ENCODE measurements at places on chromosomes 1 and 21. TPM values are rescaled to one million over a fixed set of nuclear protein-coding genes. Genes with fewer than 3 reads are reported as not detected.

IL10RB gene
- 32.9 TPM for total RNA-seq

GNG12 gene
- total RNA-seq: 68.4 TPM

FAM72C gene
- 0.42 TPM for total RNA-seq

CIART gene
- 8.0 TPM for total RNA-seq

KCND3 gene
- 6.2 TPM for total RNA-seq

RGS8 gene
- total RNA-seq: not detected

FCGR3B gene
- total RNA-seq: 1.6 TPM

B4GALT2 gene
- 39.7 TPM for total RNA-seq

CYP4Z1 gene
- total RNA-seq: 3.5 TPM

DNA sequence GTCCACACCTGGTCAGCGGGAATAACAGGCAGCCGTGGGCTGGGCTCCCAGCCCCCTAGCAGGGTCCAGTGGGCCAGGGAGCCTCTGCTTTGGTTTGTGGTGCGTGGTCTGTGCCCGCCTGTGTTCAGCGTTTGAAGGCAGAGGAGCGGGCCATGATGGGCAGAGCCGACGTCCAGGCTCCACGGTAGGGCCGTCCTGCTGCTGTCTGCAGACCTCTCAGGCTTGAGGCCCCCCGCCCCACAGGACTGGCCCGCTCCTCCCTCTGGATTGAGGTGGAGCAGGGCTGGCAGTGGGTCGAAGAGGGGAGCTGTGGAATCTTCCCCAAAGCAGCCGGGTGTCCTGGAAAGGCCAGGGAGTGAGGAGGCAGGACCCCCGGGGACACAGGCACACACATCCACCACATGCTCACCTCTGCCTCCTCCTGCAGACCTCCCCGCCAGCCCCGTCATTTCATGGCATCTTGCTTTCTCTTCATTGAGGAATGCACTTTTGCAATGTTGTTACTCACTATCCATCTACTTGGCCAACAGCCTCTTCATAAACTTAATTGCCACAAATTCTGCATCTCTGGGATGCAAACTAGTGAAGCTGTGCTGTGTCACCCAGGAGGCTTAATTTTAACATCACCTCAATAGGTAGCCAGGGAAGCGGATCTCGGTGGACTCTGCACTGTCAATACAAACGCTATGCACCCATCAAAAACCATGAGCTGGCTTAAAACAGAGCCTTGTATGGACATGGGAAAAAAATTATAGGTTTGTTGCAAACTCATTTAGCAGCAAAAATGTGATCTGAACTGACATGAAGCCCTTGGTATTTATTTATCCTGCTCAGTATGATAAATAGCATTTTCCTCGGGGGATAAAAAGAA is 85.9 kb downstream of the PDE9A start:
- DNase-seq: no peak

DNA sequence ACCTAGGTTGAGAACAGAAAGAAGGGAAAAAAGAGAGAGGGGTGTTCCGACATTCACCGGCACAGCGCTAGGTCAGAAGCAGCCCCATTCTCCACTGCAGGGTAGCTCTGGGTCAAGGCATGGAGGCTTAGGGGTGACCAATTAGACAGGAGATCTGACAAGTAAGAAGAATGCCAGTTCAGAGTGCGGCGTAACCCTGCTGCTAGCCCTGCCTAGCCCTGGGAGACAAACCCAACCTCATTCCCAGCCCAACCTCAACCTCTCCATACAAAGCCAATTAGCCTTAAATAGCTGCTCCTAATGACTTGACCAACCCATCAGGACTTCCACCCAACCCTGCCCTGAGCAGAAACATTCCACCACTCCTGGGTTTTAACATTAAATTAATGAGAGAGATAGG is 3.4 kb downstream of the PRELP start:
- DNase-seq: no peak

DNA sequence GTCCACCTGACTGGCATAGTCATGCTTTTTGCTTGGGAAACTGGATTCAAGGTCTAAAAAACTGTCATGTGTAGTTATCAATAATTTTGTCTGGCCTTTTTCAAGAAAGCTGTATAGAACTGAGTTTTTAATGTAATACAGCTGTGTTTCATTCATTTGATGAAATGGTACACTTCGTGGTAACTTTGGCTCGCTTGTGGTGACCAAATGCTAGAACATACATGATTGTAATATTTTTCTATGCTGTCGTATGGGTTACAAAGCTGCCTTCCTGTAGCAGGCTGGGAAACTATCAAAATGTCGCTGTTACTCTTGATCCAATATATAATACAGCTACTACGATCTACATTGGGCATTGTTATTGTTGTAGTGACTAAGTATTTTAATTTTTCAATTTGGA is 2.1 kb downstream of the LRRC42 start:
- DNase-seq: no peak

DNA sequence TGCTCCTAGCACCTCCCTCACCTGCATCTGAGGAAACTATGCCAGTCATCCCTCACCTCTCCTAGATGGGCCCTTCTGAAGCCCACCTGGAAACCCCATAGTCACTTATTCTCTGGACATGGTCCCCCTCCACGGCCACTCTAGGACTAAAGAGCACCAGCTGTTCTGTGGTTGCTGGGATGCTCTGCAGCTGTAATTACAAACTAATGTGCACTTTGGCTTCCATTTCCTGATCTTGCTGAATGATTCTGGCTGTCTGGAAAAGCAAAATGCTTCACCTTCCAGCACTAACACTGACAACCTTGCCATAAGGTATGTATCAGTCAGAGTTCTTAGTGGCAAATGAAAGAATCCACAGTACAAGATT is 48.7 kb upstream of the PSEN2 start:
- no peak for DNase-seq

GRCh38 chr1:154611150-154611862 is 3.3 kb upstream of the ADAR start:
- DNase-seq: peak; percentile 13

DNA sequence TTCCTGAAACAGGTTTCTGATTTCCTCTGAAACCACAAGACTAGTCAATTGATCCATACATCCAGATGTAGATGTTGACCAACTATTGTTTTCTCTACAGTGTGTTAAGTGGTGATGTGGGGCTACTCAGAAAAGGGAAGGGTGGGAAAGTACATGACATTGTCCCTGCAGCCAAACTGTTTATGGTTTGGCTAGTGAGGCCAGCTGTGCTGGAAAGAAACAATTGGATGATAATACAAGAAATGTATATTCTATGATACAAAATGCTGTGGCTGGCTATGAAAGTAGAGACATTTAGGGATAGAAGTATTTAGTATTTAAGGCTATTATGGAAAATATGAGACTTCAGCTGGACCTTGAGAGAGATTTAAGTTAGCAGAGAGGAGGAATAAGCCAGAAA is 244.5 kb downstream of the ADGRL2 start:
- no peak for DNase-seq

DNA sequence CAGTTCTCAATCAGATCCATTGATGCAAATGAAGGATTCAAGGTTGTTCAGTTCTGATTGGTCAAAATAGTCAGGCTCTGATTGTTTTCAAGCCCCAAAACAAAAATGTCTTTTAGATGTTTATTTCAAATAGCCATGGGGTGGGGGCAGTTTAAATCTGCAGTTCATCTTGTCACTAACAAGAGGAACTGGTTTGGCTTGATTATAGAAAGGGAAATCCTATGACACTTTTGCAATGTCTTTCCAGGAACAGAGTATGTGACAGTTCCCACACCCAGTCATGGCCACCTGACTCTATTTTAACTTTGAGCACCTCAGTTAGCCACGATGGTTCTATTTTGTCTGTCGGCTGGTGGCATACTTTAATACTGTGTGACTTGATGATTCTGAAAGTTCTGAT is 1544.1 kb downstream of the PLA2G4A start:
- DNase-seq: no peak

GRCh38 chr21:46069719-46070279 is 28.1 kb upstream of the COL6A2 start:
- DNase-seq: no peak

GRCh38 chr1:1112237-1112985 is 3.5 kb downstream of the C1orf159 start:
- DNase-seq: no peak

DNA sequence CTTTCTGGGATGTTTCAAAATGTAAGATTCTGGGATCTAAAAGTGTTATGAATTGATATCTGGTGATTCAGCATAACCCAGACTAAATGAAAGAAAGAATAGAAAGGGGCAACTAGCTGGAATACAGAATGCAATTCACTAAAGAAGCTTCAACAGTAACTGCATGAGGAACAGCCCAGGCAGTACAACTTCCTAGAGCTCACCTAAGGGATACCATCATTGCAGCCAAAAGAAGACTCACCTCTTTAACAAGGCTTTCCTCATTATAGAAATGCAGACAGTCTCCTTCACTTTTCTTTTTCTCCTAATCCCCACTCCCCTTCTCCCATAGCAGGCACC is 6.3 kb downstream of the RGS5 start:
- DNase-seq: no peak

DNA sequence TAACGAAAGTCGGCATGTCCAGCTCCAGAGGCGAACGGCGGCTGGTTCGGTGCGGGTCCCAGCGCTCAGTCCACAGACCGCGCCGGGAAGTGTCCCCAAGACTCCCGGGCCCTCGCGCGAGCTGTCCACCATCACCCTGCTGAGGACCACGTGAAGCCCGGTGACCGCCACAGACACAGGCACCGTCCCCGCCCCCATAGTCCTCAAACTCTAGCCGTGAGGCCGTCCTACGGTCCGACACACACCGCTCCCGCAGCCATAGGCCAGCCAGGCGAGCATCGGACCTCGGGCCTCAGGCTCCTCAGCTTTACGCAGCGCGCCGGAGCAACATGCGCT is 535 bp downstream of the SETD4 start:
- DNase-seq: peak; percentile 63

GRCh38 chr1:182182311-182182710 is 120.8 kb upstream of the ZNF648 start:
- no peak for DNase-seq

DNA sequence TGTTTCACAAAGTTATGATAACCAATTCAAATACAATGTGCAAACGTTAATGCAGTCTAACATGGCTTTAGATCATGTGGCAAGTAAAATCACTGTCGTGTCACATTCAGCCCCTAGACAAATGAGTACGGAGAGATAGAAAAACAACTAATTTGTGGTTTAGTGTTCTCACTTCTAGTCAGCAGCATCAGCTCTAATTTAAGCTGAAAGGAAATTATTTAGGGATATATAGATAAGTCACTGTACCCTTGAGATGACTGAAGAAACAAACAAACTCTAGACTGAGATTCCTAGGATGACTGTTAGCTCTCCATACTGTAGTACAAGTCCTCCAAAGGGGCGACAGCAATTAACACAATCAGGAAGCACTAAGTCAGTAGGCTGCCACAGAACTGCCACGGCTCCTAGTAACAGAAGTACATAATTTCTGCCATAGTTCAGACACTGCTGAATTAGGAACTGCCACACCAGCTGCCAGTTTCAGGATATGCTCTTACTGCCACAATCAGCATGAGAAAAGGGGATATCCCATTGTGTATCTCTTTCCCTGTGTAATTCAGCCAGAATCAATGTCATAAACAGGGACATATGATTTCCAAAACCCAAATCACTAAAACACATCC is 150.4 kb upstream of the NEGR1 start:
- no peak for DNase-seq

DNA sequence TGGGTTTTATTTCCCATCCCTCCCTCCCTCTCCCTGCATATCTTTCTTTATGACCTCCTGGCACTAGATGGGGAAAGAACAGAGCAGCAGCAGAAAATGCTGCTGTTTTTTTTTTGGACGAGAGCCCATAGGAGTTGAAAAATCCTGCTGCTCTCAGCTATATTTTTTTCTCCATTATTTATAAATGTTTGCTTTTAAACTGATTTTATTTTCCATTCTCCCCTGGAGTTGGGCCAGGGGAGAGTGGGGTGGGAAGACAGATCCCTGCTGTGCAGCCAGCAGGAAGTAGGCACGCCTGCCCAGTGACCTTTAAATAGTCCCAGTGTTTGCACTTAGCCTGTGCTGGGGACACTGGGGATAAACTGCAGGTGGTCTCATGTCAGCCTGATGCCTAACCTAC is 17.4 kb downstream of the SFT2D2 start:
- DNase-seq: no peak

DNA sequence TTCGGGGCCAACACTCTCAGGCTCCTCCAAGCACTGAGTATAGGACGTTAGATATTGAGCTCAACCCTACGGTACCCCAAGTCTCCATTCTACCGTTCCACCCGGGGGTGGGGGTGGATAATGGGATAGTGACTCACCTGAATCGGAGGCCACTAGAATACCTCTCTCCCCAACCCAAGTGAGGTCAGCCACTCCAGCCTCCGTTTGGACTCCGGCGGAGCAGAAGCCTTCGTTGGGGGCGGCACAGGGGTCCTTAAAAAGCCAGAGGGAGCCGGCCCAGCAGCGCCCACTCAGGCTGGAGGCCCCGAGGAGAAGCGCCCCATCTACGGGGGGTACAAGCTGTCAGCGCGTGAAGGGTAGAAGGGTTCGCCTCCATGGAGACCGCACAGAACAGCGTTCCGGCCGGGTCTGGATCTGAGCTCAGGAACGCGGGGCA is 556 bp downstream of the WDR77 start:
- no peak for DNase-seq

DNA sequence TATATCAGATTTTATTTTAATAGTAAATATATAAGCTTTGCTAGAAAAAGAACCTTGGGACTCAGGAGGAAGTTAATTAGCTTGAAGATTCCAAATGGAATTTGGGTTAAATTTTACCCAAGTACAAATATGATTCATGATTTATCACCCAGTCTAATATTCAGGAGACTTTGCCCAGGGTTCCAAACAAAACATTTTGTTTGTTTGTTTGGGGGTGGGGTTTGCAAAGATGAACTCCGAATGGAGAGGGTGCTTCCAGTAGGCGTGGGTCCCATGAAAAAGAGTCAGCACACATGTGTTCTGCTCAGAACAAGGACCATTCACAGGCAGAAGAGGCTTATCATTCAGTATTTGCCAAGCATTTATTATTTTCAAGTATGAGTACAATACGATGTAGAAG is 23.5 kb downstream of the KCNT2 start:
- no peak for DNase-seq

GRCh38 chr1:67429528-67430357 is 459 bp downstream of the SERBP1 start:
- no peak for DNase-seq

DNA sequence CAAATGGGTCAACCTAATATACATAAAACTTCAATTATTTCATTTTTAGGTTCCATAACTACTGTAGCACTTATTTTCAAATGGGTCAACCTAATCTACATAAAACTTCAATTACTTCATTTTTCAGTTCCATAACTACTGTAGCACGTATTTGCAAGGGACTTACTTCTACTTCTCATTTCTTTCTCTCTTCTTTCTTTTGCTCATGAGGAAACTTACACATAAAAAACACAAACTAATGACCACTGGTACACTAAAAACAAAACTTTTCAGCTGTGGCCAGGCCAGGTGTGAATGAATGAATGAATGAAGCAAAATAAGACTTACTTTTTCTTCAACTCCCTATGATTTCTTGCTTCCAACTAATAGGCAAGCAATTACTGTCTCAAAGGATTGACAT is 11.7 kb downstream of the SYDE2 start:
- DNase-seq: no peak

DNA sequence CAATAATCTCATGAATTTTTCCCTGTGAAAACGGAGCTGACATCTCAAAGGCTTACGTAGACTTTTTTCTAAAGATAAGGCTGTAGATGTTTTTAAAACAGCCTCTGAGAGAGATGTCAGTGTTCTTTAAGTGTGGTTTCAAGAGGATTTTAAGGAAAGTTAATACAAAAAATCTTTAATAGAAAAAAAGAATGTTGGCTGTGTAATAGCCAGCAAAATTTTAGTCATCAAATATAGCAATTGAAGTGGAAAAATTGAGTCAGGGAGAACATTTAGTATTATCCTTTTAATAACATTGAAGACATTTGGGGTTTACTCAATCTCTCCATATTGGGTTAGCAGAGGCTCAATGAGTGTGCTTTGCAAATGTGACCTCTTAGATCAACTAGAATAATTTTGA is 38.6 kb upstream of the CHRM3 start:
- no peak for DNase-seq
